ENCODE measurements at places on chromosomes 7 and 10.

DNA sequence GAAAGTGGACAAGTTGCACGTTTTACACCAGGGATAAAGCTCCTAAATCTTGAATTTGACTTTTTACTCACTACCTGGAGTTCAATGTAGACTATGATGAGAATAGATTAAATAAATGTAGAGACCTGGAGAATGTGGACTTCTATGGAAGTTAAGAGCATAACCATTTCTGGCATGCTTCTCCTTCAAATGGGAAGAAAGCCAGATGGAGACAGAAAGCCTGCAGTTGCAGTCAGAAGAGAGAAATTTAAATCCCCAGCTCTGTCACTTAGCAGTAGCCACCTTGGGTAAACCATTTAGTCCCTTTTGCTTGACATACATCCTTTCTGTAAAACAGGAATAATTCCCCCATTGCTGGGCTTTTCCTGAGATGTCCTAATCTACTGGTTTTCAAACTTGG, 355.3 kb upstream of the AUTS2 start:
- no peak for DNase-seq

- no peak for DNase-seq
Measured at GRCh38 chr10:125562737-125563136, 120.2 kb downstream of the TEX36 start.

GRCh38 chr7:127738859-127739258, 86.9 kb downstream of the SND1 start:
- DNase-seq, result no peak

GRCh38 chr10:127210936-127211466, 14.6 kb upstream of the INSYN2A start:
- DNase-seq, result no peak

- DNase-seq, result no peak
Measured at GRCh38 chr7:5754981-5755599, 26.4 kb downstream of the RNF216 start.

GRCh38 chr7:4606797-4607196, 75.3 kb upstream of the FOXK1 start:
- DNase-seq, result no peak

- DNase-seq, result no peak
Measured at GRCh38 chr7:133836666-133837065, 290.5 kb upstream of the LRGUK start.

- DNase-seq, result no peak
Measured at GRCh38 chr7:52944921-52945320, 90.5 kb upstream of the POM121L12 start.

- no peak for DNase-seq
Measured at GRCh38 chr10:97519342-97519741, 20.6 kb downstream of the UBTD1 start.

GRCh38 chr10:97297556-97298222, 5.3 kb upstream of the ARHGAP19 start:
- no peak for DNase-seq

- DNase-seq, result no peak
Measured at GRCh38 chr10:16745061-16745460, 72.2 kb downstream of the RSU1 start.

GRCh38 chr10:54905578-54906192, 104.7 kb upstream of the PCDH15 start:
- no peak for DNase-seq

DNA sequence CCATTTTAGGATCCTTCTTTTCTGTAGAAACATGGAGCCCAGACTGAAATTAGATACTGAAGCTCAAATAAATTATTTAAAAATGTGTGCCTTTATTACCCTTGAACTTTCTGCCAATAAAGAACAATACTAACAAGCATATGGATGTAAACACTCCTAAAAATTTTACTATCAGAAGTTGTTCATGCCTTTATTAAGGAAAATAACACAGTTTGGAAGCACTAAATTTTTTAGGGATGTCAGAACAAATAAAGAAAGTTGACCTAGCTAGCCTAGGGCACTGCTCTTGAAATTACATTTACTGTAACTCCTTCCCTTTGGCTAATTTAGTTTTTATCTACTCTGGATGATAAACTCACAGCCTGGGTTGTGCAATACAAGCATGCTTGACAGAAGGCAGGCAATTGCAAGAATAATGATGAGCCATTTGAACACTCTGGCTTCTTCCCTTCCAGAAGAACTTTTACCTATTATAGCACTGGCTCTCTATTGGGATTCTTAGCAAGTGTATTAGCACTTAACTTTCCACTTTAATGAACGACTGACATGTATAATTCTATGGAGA, 351.7 kb upstream of the C7orf33 start:
- DNase-seq, result no peak

GRCh38 chr10:1034758-1035157, 9.1 kb upstream of the IDI2 start:
- DNase-seq, result peak; percentile 49

Data from prostate gland (tissue), 2 donors.